Dermis lymphatic vessel endothelial cell (primary cell): ENCODE measurements at places on chromosomes 6 and 20. TPM values are rescaled to one million over a fixed set of nuclear protein-coding genes. Genes with fewer than 3 reads are reported as not detected.

The VTA1 gene
- total RNA-seq, result 23.3 and 31.4 TPM in 2 replicates

The CALHM6 gene
- 3.7 and 4.2 TPM in 2 replicates for total RNA-seq

The TRMT11 gene
- 9.6 and 12.4 TPM in 2 replicates for total RNA-seq

The HRH3 gene
- total RNA-seq, result not detected in 2 replicates

The TUBB2B gene
- 0.60 and 1.6 TPM in 2 replicates for total RNA-seq

The ARFGEF3 gene
- 1.7 and 2.5 TPM in 2 replicates for total RNA-seq

The LY6G5C gene
- total RNA-seq, result 1.4 and 1.5 TPM in 2 replicates

The ID4 gene
- total RNA-seq, result 0.17 and 0.76 TPM in 2 replicates

The RBPJL gene
- not detected in 2 replicates for total RNA-seq

The KIF13A gene
- total RNA-seq, result 21.8 and 26.2 TPM in 2 replicates

The MYB gene
- total RNA-seq, result under 0.01 TPM in 1 of 2 replicates, not detected in the other

The CHMP4B gene
- 32.7 and 39.9 TPM in 2 replicates for total RNA-seq

The CTAGE9 gene
- total RNA-seq, result not detected in 2 replicates

The GPR6 gene
- total RNA-seq, result not detected in 2 replicates
